NCI-H2081 (cell line): ENCODE measurements at places on chromosomes 1 and 21.

DNA sequence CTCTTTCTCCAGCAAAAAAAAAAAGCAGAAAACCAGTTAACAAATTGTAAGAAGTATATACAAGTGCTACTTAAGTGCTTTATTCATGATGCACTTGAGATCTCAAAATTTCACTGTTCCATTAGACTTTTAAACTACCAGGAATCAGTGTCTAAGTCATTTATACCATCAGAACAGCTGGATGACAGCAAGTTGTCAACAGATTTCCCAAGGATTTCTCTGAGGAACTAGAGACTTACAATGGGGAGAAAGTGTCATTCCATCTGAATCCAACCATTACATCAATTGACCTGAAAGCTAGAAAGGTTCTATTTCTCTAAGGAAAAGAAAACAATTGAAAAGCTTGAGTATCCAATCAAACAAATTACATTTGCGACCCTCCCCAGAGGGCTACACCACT, 43.8 kb downstream of the USH2A start:
- no peak for DNase-seq

- no peak for DNase-seq
Measured at GRCh38 chr21:21734088-21734487, 735.9 kb downstream of the NCAM2 start.

GRCh38 chr1:56824271-56824670, 5.1 kb upstream of the FYB2 start:
- DNase-seq, result no peak

DNA sequence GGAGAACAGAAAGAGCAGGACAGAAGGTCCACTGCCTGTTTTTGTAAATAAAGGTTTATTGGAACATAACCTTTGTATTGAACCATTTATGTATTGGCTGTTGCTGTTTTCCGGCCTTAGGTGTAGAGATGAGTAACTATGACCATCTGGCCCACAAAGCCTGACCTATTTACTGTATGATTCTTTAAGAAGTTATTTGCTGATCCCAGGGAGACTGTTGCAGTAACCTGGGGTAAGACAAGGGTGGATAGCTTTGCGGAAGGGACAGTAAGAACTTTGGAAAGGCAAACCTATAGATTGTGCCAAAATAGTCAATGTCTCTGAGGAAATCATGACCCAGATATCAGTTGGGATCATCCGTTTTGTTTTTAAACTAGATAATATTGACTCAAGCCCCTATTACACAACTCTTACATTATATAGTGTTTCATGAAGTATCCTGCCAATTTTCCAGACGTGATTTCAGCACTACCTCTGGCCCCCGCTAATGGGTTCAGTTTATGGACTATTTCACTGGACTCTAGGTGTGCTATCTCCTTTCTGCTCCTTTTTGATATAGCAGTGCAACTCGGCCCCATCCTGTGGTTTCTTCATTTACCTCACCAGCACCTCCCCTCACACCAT, 20.8 kb upstream of the TLCD4 start:
- DNase-seq, result no peak

DNA sequence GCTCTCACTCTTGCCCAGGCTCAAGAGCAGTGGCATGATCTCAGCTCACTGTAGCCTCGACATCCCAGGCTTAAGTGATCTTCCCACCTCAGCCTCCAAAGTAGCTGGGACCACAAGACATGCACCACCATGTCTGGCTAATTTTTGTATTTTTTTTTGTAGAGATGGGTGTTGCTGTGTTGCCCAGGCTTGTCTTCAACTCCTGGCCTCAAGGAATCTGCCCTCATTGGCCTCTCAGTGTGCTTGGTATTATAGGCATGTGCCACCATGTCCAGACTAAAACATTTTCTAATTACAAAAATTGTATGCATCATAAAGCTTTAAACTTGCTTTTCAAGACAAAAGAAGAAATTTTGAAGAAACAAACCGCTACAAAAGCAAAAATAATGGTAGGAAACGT, 20.1 kb downstream of the CBR1 start:
- DNase-seq, result no peak

- no peak for DNase-seq
Measured at GRCh38 chr1:15620155-15620545, 2.9 kb downstream of the DDI2 start.

DNA sequence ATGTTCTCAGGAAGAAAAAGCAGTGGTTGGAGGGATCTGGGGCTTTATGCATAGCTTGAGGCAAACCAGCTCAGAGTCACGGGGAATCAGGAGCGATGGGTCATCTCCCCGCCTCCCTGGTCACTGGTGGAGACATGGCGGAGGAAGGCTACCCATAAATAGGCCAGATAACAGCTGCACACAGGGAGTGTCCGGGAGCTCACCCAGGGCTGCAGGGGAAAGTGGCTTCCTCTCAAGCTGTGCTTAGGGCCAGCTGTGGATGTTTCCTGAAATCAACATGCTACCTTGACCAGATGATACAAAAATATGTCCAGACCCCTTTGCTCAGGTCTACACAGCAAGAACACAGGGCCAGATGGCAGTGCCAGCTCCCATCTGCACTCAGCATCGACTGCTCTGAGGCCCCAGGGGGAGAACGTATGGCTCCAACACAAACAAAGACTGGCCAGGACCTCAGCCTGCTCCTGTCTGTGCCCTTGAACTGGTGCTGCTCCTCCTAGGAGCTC, 27.1 kb upstream of the RERE start:
- no peak for DNase-seq
